CD4-positive, alpha-beta T cell treated with Interleukin-17A for 1 hour (primary cell): ENCODE measurements at places on chromosomes 16 and 17.
A peak's percentile ranks its signal among the peaks of the same experiment; 100 is the strongest.

- DNase-seq: no peak
Observed at GRCh38 chr16:12936391-12936790, 35.0 kb downstream of the SHISA9 start.

- DNase-seq: no peak
Observed at GRCh38 chr17:77501751-77502625, 361.2 kb downstream of the SEC14L1 start.

- peak; percentile 92 for DNase-seq
Observed at GRCh38 chr16:84754353-84754856, 54.6 kb downstream of the USP10 start.

GRCh38 chr17:63504261-63504660, 18.9 kb upstream of the KCNH6 start:
- DNase-seq: no peak

DNA sequence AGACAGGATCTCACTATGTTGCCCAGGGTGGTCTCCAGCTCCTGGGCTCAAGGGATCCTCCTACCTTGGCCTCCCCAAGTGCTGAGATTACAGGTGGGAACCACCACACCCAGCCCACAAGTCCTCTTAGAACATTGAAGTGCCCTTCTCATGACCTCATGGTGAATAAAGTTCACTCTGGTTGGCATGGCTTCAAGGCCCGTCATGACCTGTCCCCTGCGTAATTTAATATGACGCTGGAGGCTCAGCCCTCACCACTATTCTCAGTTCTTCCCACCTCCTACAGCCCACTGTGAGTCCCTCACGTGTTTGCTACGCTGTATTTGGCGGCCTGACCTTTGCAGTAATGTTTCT, 1.9 kb downstream of the ENDOV start:
- no peak for DNase-seq

DNA sequence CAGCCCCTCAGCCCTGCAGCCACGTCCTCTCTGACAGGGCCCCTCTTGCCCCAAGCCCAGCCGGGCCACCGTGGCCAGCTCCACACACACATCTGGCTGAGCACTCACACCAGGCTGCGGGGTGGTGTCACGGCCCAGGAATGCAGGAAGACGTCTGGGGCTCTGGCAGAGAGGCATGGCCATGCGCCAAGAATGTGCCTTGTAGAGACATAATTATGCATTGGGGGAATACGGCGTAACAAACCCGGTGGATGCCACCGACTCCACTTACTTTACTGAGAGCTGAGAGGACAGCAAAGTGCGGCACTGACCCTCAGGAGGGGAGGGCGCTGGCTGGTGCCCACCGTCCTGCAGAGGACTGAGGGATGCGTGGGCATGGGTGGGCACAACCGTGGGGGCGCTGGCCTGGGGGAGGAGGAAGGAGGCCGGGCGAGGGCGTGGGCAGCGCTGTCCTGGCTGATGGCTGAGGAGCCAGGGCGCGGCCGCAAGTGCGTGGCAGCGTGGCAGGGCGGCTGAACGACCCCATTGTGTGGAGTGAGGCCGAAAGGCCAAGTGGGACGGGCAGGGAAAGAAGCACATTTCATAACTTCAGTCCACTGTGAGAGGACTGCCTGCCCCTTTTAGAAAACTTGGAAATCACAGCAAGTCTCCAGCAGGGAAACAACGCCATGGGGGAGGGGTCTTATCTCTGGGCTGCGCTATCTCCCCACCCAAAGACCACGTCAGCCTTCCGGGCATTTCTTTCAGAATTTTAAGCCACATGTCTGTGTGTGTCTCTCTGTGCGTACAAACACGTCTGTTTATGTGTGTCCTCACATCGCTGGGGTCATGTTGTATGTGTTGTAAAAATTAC, 30.6 kb downstream of the METRNL start:
- no peak for DNase-seq

GRCh38 chr17:57038486-57038885, 46.6 kb upstream of the AKAP1 start:
- DNase-seq: no peak

DNA sequence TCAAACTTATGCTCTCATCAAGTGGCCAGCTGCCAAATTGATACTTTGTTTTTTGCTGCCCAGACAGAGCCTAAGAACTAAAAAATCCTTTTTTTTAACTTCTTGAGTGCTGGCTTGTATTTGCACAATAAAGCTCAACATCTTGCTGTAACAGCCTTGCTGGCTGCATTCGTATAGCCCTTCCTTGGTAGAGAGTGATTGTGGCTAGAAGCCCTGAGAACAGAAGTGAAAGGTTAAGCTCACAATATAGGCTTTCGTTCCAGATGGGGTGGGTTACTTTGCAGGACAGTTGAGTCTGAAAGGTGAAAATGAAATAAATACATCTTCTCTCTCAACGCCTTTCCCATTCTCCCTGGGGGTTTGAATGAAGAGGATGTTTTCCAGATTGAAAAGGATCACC, 278.8 kb downstream of the HS3ST3B1 start:
- DNase-seq: no peak

DNA sequence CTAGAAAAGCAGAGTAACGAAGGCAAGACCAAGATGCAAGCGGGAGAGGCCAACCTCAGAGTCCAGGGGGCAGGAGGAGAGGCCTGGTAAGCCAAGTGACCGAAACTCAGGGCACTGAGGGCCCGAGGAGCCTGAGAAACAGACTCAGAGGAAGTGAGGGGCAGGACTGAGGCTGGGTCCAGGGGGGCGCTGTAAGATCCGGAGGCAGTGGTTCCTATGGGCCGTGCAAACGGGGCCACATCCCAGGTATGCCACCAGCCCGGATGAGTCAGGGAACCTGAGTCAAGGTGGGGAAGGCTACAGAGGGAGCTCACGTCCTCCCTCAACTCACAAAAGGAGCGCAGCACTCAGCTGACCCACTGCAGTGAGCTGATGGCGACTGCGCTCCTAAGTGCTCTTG, 8.3 kb downstream of the ZDHHC7 start:
- DNase-seq: no peak

- peak; percentile 56 for DNase-seq
Observed at GRCh38 chr16:1533443-1533951, at the start of gene TMEM204. Gene TMEM204 (plus strand): TSS chr16:1533666. CDS start chr16:1534276, 610 bp downstream.

DNA sequence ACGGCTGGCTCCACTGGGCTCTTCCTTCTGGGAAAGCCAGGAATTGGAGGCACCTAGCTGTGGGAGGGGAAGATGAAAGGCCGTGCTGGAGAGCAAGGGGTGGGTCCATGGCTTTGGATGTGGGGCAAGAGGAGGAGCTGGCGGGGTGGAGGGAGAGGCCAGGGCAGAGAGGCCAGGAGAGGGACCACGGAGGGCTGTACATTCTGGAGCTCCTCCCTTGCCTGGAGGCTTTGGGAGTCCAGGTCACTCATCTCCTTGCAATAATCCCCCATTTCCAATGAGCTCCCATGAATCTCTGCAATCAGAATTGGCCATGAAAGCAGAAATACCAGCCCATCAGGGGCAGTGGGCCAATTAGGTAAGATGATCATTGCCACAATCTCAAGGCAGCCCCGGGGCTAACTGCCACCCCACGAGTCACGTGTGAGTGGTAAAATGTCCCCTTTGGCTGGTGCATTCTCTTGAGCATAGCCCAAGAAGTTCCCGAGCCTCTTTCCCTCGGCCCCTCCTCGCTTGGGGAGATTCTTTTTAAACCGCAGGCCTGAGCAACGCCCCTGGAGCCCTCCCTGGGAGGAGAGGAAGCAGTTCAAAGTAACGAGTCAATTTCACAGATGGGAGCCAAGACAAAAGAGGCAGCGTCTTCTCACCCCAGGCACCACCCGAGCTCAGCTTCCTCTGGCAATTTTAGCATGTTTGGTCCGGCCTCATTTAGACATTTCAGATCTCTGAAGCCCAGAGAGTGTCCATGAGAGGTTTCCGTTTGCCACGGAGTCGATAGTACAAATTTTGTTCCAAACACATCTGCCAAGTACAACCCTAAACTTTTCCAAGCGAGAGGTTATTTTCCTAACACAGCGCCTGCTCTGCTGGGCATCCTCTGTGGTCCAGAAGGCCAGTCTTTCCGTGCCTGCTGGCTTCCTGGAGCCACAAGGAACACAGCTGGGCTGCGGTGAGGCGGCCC, 13.4 kb downstream of the RTN4RL1 start:
- DNase-seq: no peak

DNA sequence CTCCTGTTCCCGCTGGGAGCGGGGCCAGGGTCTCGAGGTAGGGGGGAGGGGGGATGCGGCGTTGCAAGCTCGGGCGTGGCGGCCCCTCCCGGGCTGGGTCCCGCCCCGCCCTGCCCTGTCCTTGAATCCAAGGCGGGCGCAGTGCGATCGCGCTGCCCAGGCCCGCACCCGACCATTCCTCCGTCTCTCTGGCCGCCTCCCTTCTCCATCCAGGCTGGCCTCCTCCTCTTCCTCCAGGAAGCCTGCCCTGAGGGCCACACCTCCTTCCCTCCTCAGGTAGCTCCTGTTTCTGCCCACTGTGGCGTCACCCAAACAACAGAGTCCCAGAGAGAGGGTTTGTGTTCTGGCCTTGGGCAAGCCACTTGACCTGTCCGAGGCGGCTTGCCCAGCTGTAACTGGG, 43.0 kb upstream of the TAC4 start:
- no peak for DNase-seq

GRCh38 chr17:67046398-67046797, 2.0 kb downstream of the CACNG1 start:
- no peak for DNase-seq

DNA sequence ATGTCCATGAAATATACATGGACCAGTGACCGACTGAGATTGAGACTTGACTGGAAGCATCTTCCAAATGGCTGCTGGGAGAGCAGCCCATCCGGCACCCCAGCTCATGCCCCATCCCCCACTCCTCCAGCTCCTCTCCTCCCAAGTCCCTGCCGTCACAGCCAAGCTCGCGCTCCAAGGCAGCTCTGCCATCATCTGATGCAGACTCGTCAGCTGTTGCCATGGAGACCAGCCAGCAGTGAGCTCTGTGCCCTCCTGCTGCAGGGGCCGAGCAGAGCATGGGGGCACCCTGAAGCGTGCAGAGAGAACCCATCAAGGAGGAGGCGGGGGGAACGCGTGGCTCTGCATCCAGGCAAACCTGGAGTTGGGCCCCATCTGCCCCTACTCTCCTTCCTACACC, 74.5 kb upstream of the TNRC6C start:
- peak; percentile 55 for DNase-seq

DNA sequence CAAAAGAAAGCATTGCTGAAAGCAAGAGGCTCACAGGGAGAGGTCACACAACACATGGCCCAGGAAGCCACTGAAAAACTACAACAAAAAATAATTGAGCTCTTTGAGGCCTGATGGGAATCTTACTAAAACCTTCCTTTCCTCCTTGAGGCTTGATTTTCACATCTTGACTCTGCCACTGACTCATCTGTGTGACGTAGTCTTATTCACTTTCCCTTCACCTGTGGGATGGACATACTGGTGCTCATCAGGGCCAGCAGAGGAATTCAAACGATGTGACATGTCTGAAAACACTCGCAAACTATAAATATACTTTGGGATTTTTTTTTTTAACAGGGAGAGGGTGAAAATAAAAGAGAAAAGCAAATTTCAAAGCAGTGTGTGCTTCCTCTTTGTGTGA, 78.3 kb upstream of the ASIC2 start:
- DNase-seq: no peak

DNA sequence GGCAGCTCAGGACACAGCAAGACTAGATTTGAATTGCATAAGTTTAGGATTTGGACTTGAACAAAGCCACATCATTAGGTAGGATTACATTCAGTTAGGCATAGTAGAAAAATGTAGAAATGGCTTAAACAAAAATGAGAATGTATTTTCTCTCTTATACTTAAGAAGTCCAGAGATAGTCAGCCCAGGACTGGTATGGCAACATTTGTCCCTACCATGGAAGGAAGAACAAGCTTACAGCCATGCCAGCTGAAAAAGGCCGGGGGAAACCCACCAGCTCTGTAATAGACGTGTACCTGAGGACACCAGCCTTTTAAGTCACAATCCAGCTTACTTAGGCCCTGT, 11.2 kb upstream of the TMIGD1 start:
- DNase-seq: no peak

DNA sequence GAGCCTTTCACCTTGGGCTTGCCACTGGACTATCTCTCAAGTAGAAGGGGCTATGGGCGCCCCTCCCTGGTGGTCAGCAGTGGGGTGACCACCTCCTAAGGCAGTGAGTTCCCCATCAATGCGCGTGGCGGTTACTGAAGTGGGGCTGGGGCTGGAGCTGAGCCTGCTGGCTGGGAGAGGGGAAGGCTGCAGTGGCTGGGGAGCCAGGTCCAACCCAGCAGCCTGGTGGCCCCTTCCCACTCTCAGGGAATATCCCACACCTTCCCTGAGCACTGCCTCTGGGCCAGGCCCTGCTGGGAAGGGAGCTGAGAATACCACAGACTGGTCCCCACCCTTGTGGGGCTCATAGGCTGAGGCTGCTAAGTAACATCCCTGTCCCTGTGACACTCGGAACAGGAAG, 19.8 kb upstream of the MPRIP start:
- no peak for DNase-seq

DNA sequence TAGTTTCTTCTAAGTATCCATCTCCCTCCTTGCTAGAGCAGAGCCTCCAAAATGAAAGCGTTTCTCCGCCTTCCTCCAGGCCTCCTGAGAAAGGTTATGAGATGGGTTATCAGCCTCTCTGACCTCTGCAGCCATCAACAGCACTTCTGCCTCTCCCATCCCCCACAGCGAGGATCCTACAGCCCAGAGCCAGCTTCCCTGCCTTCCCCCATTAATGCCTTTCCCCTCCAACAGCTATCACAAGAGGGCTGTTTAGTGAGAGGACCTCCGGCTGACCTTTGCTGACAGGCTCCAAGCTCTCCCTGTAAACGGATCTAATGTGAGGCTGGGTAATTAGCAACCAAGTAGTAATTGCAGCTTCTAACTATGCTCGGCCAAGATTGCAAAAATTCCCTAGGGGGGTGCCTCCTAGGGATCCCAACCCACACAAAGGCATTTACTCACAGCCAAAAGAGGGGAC, 55.8 kb downstream of the ZFHX3 start:
- DNase-seq: no peak

DNA sequence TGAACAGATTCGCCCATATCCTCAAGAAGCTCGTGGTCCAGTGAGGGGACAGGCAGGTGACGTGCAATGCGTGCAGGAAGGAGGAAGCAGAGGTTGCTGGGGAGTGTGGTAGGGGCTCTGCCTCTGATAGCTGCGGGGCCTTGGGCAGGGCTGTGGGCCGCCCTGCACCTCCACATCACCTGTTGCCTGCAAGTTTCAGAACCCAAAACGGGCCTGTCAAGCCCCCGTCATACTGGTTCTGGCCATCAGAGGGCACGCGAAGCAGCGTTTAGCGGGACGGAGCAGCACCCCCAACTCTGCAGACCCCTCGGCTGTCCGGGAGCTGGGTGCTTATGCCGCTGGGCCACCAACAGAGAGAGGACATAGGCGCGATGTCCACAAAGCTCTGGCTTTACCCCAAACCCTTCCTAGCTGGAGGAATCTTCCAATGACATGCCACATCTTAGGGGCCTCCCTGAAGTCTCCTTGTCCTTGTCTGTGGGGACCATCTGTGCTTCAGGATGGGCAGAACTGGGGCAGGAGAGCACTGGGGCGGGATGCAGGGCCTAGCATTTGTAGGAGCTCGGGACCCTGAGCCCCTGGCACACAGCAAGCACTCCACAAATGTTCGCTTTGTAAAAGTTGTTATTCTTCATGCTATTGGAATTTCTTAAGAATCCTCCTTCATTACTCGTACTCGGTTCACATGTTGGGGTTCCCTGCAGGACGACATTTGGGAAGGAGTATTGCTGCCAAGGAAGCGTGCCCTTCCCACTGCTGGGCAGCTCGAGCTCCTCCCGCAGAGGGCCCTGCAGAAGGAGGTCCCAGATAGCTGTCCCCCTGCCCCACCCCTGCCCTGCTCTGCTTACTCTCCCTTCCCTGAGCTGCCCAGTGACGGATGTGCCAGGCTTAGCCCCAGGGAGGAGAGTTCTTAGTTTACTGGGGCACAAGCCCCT, 64.3 kb downstream of the CNGB1 start:
- DNase-seq: peak; percentile 23

- DNase-seq: no peak
Observed at GRCh38 chr16:26247063-26247462, 555.3 kb downstream of the HS3ST4 start.
